GM12865 (cell line): ENCODE measurements at places on chromosomes 4 and X.

DNA sequence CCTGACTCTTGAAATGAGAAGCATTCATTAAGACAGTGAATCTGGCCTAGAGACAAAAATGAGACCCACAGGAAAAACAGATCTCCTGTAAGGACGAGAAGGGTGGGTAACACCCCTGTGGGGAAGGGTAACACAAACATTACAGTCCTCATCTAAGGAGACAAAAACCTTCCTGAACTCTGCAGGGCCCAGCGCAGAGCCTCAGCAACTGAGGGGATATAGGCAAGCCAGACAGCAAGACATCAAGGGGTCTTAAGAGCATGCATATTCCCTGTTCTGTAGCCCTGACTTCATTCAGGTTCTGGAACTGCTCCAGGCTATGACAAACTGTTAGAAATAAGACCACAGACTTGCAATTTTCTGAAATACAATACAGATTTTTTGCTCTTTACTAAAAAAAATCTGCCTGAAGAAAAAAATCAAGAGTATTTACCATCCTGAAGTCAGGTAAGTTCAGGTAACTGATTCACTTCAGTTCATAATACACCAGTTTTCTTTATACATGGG lies 15.5 kb downstream of the COX18 start:
- no peak for DNase-seq

DNA sequence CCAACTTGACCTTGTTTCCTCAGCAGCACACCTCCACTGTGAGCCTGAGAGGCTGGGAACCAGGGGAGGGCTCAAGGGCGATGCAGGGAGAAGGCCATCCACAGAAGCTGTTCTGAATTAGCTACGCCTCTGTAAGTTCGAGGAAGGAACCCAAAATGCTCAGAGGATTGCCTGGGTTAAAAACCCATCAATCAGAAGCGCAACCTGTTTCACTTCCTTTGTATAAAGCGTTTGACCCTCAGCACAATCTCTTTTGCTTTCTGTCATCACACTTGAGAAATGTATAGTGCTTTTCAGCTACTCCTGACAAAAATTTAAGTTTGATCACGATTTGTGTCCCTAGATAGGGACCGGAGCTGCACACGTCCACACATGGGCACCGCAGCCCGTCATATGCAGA lies 48.0 kb upstream of the MAP3K15 start:
- DNase-seq, result peak; percentile 62

- peak; percentile 20 for DNase-seq
Measured at GRCh38 chr4:5051278-5052203, at the start of gene STK32B. Gene STK32B, plus strand, starts transcription at chr4:5051480.

GRCh38 chr4:10734697-10735096 lies 50.1 kb upstream of the CLNK start:
- no peak for DNase-seq

- peak; percentile 22 for DNase-seq
Measured at GRCh38 chr4:131427000-131427399, 1722.1 kb upstream of the PCDH10 start.

DNA sequence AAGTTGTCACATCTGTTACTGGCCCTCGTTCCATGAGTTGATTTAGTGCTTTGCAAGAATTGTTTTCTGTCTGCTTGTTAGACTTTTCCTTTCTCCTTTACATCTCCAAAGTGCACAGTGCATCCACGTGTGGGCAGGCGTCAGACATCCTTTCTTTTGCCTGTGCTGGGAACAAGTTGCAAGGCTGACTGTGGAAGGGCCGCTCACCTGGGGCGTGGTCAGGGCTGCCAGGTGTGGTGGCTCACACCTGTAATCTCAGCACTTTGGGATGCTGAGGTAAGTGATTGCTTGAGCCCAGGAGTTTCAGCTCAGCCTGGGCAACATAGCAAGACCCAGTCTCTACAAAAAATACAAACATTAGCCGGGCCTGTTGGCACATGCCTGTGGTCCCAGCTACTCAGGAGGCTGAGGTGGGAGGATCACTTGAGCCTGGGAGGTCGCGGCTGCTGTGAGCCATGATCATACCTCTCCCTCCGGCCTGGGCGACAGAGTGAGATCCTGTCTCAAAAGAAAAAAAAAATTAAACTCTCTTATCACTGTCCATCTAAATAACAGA lies 46.2 kb downstream of the RGS12 start:
- no peak for DNase-seq

DNA sequence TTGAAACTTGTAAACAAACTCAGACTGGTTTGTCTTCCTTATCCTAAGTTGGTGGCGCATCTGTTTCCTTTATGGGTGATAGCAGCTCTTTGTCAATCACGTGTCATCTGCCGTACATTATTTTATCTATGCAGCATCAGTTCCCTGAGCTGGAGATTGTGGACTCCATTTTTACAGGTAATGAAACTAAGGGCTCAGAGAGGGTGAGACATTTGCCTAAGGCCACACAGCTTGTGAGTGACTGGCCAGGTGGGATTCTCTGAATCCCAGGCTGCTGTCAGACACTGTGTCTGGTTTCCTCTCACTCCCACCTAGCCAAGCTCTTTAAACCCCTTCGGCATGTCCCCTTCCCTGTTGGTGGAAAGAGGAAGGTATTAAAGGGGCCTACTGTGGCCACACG lies 41.7 kb upstream of the CLCN4 start:
- no peak for DNase-seq

GRCh38 chr4:170423137-170423536 lies 333.4 kb upstream of the AADAT start:
- no peak for DNase-seq

- no peak for DNase-seq
Measured at GRCh38 chr4:156501962-156502361, 469.6 kb downstream of the PDGFC start.

GRCh38 chr4:3189459-3189858 lies 59.5 kb upstream of the MSANTD1 start:
- DNase-seq, result no peak

DNA sequence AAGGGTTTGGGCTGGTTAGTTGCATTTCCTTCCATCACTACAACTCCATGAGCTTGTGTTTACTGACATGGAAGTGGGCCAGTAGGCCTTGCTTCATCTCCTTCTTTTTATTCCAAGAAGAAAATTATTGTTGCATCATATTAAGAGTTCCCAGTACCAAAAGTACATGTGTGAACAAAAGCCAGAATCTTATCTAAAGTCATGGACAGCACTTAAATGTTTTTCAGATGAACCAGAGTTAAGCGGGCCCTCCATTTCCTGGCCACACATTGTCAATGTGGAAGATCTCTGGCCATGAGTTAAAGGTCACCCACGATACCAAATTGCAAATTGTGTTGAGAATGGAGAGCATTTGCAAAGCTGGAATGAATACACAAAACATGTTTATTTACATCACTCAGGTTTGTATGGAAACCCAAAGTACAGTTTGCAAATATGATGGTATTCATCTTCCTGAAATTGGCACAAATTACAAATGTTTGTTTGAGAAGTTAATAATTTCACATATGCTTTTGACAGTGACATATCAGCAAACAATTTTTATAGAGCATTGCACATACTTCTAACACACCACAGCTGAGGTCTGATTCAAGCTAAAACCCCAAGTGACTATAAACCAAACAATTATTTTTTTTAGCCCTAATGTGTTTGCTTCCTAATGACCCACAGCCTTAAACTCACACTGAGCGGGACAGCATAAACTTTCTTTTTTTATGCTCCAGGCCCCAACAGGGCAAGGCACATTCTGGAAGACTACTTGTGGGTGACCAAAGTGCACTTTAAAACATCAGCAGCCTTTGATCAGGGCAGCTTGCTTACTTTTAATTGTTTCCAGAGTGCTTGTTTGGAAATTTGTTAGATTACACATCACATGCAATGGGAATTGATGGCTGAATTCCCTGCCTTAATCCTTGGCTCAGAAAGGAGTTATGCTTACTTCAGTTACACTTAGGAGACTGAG lies 502.9 kb upstream of the SLIT2 start:
- no peak for DNase-seq

GRCh38 chrX:13026877-13027652 lies 17.4 kb downstream of the FAM9C start:
- no peak for DNase-seq

DNA sequence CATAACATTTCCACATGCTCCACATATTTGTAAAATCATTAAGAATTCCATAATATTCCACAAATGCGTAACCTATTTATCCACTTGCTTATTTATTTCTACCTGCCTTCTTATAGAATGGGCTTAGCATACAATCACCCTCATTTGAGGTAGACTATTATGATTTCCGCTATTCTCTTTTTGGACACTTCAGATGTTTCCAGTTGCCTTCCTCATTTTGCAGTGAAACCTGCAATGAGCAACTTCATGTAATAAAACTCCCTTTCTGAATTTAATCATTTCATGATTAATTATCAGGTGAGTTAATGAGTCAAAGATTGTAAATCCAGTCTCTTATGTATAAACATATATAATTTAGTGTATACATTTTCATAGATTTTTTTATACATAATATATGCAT lies 58.0 kb downstream of the PPP3CA start:
- DNase-seq, result no peak

DNA sequence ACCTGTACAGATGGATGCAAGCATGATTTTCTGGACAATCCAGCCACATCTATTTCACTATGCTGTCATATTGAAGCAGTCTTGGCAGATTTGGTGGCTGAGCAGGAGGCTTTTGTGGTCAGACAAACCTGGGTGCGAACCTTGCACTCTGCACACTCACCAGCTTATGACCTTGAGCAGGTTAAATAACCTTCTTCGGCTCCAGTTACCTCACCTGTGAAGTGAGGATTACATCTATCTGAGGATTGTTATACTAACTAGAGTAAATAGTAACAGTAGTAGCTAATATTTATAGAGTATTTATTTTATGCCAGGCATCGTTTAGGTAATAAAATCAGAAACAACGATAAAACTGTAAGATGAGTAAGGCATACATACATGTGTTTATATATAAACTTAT lies 150.0 kb downstream of the PPP3CA start:
- DNase-seq, result no peak

- DNase-seq, result no peak
Measured at GRCh38 chr4:24002330-24002966, 112.6 kb upstream of the PPARGC1A start.

- no peak for DNase-seq
Measured at GRCh38 chr4:54556587-54556986, 101.2 kb upstream of the KIT start.

DNA sequence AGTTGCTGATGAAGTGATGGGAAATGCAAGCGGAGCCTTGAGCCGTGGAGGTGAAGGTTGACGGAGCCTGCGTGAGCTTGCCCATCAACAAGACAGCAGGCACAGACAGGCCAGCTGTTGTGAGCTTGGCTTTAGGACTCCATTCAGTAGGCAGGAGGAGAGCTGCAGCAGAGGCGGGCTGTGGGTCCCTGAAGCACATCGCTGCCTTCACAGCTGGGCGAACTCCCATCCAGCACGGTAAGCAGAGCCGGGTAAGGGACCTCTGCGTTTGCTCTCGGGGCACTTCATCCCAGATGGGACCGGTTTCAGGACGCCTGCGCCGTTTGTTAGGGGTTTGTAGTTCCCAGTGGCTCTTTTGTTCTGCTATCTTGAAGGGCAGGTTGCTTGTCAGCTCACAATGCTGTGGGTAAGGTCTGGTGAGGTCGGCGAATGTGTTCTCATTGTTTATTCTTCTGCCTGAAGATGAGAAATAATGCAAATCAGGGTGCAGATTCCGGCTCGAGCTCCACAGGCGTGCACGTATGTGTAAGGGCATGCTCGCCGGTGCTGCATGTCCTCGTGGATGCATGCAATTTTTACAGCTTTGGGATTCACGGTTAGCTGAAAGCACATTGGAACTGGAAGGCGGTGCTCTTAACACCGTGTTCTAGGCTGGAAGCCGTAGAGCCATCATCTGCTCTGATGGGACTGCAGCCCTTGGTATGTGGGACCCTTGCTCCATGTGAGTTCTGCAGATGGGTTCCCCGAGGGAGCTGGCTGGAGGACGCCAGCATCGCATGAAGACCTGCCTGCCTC lies 54.6 kb upstream of the CLDN34 start:
- no peak for DNase-seq

- DNase-seq, result no peak
Measured at GRCh38 chrX:48702716-48703115, 6.2 kb downstream of the SUV39H1 start.

- peak; percentile 85 for DNase-seq
Measured at GRCh38 chrX:7110821-7111276, 36.7 kb upstream of the STS start.

DNA sequence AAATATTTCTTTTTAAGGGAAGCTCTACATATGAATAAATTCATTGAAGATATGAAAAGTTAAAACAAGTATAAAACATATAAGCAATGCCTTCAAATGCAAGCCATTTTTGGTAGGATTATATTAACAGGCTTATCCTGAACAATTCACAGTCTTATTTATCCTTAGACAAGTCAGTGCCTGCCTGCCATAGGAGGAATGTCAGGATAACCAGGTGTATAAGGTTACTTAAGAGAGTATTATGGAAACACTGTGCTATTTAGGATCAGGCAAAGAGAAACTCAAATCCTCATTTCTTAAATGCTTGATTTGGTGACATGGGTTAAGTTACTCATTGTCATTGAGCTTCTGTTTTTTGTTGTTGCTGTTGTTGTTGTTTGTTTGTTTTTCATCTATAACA lies 2029.9 kb upstream of the AGA start:
- no peak for DNase-seq

GRCh38 chr4:162104459-162105124 lies 59.2 kb downstream of the FSTL5 start:
- DNase-seq, result no peak
